ENCODE measurements at places on chromosomes 2 and 18.

DNA sequence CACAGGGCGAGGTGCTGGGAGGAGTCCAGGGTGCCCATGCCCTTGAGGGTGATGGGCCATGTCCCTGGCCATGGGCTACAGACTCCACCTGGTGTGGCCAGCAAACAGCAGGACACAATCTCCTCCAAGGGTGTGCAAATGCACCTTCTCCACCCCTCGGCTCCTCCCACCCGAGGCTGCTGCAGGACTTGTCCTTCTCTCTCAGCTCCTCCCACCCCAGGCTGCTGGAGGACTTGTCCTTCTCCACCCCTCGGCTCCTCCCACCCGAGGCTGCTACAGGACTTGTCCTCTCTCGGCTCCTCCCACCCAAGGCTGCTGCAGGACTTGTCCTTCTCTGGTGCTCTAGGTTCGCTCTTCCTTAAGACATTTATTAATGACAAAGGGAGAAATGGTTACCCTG, 57.3 kb upstream of the SNTG2 start:
- no peak for DNase-seq

- DNase-seq = no peak
Measured at GRCh38 chr2:53448591-53448990, 319.0 kb upstream of the CHAC2 start.

- DNase-seq = no peak
Measured at GRCh38 chr2:65381607-65382051, 50.8 kb downstream of the SPRED2 start.

DNA sequence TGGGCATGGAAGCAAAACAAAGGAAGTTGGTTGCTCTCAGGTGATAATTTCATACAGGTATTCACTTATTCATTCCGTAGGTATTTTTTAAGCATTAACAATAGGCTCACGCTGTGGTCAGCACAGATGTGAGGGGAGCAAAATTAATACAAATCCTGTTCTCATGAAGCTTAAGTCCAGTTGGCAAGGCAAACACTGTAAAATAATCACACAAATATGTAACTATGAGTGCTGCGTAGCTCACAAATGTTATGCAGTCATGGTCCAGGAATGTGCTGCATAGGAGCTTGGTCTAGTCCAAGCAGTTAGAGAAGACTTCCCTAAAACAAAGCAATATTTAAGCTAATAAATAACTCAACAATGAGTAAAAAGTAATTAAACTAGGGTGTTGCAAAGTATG, 23.9 kb downstream of the SP5 start:
- DNase-seq = no peak

DNA sequence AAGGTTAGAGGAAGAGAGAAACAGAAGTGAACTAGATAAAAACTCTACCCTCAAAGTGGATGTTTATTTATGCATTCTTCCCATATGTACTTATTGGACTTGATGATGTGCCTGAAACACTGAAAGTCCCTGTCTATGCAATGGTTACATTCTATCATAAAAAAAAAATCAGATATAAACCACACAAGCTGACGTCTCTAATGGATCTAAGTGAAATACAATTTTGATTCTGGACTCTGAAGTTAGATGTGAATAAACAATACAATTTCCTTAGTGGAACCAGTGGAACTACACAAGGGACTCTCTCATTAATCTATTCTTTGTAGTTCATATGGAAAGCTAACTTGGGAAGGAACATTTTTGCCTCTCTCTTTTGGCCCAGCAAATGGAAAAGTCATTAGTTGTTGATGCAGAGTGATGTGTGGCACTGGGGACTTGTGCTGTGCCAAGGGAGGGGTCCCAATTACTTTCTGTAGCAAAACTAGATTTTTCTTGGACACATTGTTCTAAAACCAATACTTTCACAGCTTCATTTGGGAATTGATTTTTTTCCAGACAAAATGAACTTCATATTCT, 376.8 kb downstream of the TRIB2 start:
- DNase-seq = no peak

DNA sequence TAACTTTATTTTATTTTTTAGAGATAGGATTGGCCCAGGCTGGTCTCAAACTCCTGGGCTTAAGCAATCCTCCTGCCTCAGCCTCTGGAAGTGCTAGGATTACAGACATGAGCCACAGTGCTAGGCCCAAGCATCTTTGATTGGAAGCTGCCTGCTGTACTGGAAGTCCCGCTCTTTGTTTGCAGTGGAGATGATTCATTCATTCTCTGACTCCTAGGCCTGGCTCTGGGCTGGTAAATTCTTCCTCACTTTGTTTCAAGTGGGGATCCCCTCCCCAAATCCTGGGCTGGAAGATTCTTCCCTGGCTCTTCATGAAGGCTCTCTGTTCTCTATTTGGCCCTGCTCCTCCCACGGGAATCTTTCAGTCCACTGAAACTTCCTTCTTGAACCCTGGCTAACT, 81.9 kb downstream of the NEURL3 start:
- DNase-seq = no peak

DNA sequence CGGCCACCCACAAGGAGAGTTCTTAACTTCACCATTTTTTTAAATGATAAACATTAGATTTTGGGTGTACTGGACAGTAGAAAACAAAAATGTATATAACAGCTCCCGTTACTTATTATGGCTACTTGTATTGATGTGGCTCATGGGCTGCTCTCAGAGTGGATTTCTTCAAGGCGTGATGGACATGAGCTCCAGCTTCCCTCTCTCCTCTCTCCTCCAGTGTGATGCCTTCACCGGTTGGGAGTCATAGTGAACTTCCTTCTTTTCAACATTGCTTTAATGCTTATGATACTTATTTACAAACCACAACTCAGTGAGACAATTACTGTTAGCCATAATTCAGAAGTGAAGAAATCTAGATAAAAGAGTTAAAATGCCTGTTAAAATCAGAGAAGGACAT, 515.2 kb downstream of the RNF144A start:
- DNase-seq = no peak

DNA sequence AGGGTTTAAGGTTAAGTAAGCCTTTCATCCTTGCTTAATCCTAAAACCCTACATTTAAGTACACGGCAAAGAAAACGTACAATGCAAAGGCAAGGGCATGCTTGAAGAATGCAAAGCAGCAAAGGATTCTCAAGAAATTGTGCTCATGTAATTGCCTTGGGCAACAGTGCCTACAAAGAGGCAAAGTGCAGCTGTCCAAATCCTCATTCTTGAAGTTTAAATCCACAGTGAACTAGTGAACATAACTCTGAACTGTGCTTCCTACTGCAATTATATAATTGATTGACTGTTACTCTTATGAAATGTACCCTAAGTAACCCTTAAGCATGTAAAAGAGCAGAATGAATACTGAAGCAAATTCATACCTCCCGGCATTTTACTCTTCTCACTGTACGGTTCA, 85.4 kb downstream of the MAP3K20 start:
- no peak for DNase-seq

GRCh38 chr2:111671426-111672150, 212.4 kb downstream of the ANAPC1 start:
- DNase-seq = no peak

DNA sequence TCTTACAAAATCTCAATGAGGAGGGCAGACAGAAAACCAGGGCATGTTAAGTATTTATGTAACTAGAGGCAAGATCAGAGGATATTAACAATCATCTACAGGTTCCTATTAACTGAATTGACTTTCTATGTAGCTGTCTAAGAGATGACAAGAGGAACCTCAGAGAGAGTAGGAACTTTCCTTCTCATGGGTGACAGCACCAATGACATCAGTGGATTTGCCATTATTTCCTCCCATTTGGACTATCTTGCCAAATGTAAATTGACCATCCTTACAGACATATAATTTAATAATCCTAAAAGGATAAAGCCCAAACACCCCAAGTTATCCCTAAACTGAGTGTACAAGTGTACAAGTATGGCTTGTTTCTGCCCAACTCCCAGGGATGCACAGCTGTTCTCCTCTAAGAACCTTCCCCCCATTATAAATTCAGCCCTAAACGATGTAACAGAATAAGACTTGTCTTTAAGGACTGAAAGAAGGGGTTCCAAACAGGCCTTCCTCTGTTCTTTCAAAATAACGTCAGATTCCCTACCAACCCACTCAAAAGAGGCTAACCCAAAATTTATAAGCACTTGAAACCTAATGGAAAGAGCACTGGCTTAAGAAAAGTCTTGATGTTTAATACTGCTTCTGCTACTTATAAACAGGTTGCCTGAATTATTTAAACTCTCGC, 73.4 kb upstream of the CHAC2 start:
- no peak for DNase-seq

DNA sequence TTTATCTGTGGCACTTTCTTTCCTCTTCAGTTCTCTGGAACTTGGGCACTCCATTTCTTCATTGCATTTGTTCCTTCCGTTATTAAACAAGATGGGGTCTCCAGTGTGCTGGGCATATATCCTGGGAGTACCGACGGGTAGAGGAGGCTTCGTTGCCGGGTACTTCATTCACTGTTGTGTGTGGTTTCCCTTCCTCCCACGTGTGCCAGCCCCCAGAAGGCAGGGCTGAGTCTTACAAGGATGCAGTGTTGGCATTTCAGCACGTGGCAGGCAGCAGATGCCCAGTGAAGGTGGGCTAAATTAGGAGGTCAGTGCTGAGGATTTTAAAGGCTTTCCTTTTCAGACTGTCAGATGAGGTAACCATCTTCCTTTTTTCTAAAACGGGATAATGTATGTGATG, 58.6 kb downstream of the MGAT5 start:
- no peak for DNase-seq

GRCh38 chr2:28748176-28748575, 3.5 kb upstream of the PPP1CB start:
- DNase-seq = peak; percentile 33

- no peak for DNase-seq
Measured at GRCh38 chr18:54780285-54780861, 47.9 kb upstream of the RAB27B start.

- no peak for DNase-seq
Measured at GRCh38 chr2:109148117-109148746, 19.2 kb downstream of the SH3RF3 start.

- no peak for DNase-seq
Measured at GRCh38 chr2:224111576-224111975, 72.5 kb upstream of the SERPINE2 start.

DNA sequence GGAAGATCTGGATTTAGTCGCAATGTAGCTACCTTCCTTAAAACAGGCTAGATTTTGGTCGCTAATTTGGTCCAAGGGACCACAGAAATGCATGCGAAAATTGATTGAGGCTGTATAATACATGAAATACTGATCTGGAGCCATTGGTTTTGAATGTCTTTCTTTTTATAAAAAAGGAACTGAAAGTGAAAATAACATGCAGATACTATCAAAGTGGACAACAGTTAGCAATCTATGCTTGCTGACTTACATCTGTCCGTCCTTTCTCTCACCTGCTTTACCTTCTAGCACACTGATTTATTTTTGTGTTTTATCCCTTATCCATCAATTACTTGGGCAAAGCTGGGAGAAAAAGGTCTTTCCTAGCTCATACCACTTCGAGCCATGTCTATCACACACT, 1459.8 kb upstream of the ACVR2A start:
- no peak for DNase-seq

- DNase-seq = no peak
Measured at GRCh38 chr2:218332920-218333645, 23.6 kb upstream of the CATIP start.

DNA sequence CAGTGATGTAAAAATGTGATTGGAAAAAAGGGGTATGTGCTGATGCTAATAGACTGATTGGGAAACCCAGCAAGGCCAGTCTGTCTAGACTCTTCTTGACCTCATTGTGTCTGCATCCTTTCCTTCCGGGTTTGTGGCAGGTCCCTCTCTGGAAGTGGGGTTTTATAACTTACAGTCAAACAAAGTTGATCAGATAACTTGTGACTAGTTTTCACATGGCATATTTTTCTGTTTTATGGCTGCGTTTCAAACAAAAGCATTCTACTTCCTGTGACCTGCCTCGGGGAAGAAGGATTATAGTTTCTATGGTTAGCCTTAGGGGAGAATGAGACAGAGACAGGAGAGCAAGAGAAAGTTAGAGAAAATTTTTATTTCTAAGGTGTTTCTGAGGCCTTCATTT, 188.7 kb upstream of the HNMT start:
- DNase-seq = no peak

DNA sequence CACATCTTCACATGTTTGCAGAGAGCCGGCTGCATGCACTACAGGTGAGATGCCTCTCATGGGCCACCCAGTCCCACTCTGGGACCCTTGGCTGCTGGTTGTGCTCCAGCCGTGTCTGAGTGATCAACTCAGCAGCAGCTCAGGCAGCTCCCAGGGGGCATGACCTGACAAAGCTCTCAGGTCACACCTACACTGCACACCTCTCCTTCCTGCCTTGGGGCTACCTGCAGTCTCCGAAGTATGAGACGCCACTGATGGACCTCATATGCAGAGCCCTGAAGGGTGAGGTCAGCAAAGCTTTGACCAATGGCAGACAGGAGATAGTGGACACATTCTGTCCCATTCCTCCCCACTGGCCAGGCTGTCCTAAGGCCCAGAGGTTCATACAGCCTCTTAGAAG, 51.4 kb downstream of the LBH start:
- DNase-seq = no peak

GRCh38 chr2:8539743-8540551, 141.9 kb upstream of the ID2 start:
- DNase-seq = no peak

- no peak for DNase-seq
Measured at GRCh38 chr2:110101280-110101844, 14.3 kb downstream of the MALL start.

DNA sequence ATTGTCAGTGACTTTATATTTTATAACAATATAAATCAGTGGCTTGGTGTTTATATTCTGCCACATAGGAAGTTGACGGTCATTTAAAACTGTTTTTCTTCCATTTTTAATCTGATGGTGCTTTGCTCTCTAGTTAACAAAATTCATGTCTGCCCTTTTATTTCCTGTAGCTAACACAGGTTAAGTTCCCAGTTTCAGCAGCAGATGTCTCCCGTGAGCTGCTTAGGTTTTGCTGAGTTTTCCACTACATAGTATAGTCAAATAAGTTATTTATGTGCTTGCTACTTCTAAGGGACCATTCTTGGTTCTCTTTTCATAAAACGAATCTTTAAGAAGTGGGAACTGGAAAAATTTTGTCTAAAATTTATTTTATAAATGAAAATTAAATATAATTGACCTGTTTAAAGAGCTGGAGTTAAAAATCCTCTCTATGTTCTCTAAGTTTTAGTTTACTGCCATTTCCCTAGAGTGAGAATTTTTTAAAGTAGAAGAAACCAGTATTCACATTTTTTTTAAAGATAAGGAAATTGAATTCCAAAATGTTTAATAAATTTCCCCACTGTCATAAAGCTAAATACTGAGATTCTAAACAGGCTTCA, 20.6 kb downstream of the HTR2B start:
- peak; percentile 61 for DNase-seq

Measured in CD4-positive, alpha-beta T cell treated with Interleukin-12 subunit alpha and Interleukin-12 subunit beta, for 1 hour (primary cell).